ENCODE measurements at places on chromosomes 16 and 17.

DNA sequence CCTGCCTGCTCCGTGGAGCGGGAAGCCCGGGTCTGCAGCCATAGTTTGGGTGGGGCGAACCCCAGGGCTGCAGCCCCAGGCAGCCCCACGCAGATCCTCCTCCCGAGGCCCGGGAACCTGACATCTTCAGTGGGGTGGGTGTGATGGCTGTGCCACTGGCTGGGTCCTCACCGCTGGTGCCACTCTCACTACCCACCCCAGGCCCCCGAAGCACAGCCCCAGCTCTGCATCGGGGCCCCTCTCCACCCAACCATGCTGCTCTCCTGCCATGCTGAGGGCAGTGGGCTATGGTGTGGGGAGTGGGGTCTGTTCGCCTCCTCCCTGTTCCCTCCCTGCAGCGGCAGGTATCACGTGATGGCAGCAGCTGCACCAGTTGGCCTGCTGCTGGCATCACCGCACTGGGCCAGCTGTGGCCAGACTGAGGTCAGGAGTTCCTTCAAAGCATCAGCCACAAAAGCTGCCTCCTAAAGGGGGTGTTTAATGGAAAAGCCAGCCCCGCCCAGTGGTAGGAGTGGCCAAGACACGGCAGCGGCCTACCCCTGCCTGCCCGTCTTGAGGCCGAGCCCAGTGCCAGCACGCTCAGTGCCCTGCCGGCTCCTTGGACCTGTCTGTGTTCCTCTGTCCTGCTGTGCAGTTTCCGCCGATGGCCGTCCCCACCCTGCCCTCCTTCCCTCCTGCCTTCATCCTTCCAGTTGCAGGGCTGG is 10.8 kb downstream of the KCTD5 start:
- no peak for DNase-seq

GRCh38 chr17:59669411-59669810 is 37.8 kb downstream of the PTRH2 start:
- DNase-seq, result no peak

DNA sequence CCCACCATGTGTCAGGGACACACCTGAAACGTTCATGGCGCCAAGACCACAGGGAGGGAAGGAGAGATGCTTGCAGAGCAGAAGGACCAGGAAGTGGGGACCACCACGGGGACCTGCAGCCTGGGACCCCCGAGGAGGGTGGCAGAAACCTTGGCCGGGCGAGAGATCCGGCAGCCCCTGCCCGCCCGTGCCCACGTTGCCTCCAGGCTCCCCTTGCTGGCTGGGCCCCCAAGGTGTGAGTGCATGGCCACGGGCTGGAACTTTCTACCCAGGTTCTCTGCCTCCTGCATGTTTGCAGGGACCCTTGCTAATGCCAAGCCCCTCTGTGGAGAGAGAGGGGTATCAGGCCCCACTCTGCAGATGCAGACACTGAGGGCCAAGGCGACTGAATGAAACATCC is 50.4 kb downstream of the USP22 start:
- DNase-seq, result no peak

DNA sequence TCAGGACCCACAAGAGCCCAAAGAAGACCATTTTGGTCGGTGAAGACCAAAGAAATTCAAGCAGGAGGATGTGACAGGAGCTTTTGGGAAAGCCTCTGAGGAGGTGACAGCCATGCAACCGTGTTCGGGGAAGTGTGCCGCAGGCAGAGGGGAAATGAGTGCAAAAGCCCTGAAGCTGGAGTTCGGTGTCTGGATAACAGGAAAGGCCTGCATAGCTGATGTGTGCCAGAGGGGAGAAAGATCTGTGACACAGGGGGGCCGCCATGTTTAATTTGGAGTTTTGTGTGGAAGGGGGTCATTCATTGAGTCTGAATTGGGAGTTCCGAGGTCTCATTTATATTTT is 870 bp upstream of the ZC3H7A start:
- DNase-seq, result no peak

DNA sequence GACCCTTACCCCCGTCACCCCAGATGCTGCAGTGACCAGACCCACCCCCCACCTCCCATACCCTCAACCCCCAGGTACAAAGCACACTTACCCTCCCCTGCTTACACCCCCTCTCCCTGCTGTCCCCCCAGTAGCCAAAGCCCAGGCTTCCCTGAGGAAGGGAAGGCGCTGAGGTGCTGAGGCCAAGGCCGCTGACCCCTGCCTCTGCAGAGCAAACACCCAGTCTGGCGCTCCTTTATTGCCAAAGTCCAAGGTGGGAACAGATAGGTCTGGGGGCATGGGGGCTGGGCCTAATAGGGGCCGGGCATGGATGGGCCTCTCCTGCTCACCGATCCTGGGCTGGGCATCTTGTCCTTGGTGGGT is 683 bp downstream of the LCAT start:
- no peak for DNase-seq

GRCh38 chr17:57986841-57987580 is 1.0 kb downstream of the VEZF1 start:
- DNase-seq, result no peak

GRCh38 chr16:13390093-13390985 is 488.9 kb downstream of the SHISA9 start:
- DNase-seq, result no peak

- DNase-seq, result no peak
These were observed 668 bp downstream of the MMP15 start for GRCh38 chr16:58026139-58026704.

DNA sequence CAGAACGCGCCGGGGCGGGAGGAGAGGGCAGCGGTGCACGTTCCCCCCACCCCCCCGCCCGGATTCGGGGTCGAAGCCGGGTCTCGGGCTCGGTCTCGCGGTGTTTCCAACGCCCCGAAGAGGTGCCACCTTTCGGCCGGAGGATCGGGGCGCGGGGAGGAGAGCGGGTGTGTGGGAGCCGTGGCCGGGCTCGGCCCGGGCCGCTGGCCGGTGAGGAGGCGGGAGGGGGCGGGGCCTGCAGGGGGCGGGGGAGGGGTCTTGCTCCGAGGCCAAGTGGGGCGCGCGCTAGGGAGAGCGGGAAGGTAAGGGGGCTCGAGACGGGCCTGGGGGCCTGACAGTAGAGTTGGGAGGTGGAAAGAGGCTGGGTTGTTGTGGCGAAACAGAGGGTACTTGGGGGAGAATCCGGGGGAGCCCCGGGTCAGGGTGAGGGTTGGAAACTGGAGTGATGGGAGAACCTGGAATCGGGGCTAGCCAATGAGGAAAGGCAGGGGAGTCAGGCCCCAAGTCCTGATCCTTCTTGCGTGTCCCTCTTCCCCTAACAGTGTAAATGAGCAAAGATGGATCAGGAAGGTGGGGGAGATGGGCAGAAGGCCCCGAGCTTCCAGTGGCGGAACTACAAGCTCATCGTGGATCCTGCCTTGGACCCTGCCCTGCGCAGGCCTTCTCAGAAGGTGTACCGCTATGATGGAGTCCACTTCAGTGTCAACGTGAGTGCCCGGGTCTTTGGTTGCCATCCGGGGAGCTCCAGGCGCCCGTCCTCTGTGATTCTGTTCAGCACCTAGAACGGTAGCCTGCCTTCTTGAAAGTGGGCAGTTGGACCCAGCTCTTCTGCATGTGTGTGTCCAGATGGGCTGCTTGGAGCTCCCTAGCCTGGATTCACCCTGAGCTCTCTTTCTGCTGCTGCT is 873 bp downstream of the SETD1A start:
- DNase-seq, result peak; percentile 25

DNA sequence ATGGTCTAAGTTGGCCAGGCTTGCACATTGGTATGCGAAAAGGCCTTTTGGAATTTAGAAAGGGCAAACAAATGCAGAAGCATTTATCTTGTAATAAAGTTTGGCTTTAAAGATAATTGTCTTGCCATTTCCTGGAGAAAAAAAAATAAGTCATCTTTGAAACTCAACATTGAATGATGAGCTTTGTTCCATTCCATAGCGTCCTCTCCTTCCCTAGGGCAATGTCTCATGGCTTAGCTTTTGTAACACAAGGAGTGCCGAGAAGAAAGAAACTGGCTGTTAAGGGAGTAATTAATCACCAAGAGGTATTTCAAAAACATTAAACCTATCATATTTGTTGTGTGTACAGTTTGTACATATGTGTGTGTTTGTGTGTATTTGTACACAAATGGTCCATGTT is 372.3 kb downstream of the NPIPA8 start:
- DNase-seq, result no peak

DNA sequence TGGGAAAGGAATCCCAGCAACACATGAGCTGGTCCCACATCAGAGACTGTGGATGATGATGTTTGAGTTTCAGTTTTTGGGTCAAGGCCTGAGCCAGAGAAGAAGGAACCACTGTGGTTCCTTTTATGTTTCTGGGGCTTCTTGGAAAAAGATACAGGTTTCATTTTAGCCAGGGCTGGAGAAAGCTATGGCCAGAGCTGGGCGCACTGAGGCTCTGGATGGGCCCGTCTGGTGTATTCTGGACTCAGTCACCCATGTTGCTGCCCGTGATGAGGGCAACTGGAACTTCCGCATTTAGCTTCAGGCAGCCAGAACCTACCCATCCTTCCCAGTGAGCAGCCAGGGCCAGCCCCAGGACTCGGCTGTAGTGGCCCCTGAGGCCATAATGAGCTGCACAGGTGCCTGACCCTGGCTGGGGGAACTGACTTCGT is 15.0 kb upstream of the PITPNA start:
- DNase-seq, result no peak

DNA sequence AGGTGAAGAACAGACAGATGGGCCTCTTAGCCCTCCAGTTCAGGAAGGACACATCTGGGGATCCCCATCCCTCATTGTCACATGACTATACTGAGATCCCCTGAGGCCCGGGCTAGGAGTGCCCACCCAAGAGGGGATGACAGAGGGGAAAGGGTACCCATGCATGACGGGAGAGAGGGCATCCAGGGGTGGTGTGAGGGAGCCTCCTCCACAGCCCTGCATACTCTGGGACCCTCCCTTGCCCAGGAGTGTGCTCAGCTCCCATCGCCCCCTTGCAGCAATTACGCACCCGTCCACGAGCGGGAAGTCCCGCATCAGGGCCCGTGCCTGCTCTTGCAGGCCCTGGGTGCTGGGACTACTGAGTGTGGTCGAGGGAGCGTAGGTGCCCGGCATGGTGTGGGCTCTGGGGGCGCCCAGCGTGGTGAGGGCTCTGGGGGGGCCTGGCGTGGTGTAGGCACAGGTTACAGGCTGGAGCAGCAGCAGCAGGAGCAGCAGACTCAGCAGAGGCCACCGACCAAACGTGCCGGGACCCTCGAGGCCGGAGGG is 6.5 kb downstream of the DPEP2 start:
- no peak for DNase-seq

DNA sequence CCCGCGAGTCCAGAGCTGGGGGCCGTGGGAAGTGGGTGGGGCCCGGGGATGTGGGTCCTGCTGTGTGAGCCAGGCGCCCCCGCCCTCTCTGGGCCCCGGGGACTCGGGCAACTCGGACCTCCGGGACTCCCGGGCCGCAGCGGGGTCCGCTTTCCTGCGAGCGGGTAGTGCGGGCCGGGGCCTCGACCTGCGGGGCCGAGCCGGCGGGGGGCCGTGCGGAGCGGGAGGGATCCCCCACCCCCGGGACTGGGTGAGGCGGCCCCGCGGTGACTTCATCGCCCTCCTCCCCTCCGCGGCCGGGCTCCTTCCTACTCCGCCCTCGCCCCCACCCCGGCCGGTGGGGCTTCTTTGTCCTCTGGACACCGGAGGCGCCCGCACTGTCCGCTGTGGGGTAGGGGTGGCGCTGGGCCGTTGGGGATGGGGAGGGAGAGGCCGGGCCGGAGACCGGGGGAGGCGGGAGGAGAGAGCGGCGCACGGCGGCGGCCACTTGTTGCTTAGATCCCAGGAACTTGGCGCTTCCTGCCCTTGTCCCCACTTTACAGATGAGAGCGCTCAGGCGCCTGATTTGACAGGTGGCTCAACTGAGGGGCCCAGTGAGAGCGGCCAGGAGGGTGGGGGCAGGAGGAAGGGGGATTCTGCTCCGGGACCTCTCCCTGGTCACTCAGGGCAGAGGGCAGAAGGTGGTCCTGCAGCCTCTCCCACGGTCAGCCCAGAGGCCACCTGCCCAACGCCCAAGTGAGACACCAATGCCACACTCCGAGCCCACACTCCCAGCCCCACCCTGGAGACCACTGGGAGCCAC is 874 bp downstream of the CMTM3 start:
- no peak for DNase-seq

- DNase-seq, result no peak
These were observed 38.7 kb upstream of the FOXJ1 start for GRCh38 chr17:76179496-76180467.

- DNase-seq, result no peak
These were observed 13.3 kb upstream of the ACSF3 start for GRCh38 chr16:89080196-89080853.

GRCh38 chr17:78238823-78239488 is 7.5 kb downstream of the TMEM235 start:
- no peak for DNase-seq

GRCh38 chr17:44376124-44376523 is 12.5 kb upstream of the FAM171A2 start:
- DNase-seq, result no peak

DNA sequence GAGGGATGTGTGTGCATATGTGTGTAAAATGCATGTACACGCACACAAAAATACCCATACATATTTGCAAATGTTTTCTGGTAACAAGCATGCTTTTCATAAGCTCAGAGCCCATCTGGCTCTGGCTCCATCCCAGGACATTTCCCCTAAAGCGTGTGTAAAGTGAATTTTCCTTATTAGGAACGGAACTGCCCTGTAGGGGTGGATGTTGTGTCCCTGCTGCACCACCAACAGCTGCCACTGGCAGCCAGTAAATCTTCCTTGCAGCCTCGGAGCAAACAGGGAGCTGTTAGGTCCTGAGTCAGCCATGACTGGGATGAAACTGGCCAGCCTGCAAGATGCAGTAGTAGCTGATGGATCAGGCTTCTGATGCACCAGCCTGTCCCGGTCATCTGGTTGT is 393.5 kb downstream of the UTP18 start:
- DNase-seq, result no peak

GRCh38 chr16:77732241-77732946 is 10.1 kb downstream of the NUDT7 start:
- no peak for DNase-seq

GRCh38 chr17:51103451-51103850 is 17.2 kb downstream of the SPAG9 start:
- DNase-seq, result no peak

DNA sequence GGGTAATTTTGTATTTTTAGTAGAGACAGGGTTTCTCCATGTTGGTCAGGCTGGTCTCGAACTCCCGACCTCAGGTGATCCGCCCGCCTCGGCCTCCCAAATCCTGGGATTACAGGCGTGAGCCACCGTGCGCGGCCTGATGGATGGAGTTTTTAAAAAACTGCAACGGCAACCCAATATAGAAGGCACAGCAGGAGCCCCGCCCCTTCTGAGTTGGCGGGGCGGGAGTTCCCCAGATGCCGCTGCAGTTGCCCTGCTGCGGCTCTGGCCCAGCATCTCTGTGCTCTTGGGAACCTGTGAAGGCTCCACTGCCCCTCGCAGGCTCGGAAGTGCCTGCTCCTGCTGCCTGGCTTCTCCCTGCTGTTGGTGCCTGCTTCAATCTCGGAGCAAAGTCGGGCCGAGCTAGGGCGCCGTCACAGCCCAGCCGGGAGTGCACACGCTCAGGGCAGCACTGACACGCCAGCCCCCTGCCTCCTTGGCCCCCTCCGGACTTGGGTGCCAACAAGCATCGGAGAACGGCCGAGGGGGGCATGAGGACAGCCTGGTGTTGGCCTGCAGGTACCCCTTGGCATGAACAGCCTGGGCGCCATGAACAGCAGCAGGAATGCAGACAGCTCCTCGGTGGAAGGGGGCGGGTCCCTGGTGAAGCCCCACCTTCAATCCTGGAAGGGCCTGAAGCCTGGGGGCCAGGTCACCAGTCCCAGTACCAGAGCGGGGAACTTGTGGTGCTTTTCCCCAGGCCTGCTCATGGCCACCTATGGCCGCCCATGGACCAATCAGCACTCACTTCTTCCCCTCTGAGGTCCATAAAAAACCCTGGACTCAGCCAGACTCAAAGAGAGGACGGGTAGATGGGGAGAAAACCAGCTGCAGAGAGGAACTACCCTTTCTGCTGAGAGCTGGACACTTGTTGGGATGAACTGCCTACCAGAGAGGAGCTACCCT is 2.3 kb upstream of the NT5M start:
- peak; percentile 28 for DNase-seq
